IPS DF 6.9 (cell line): ENCODE measurements at places on chromosomes 4 and X.

GRCh38 chrX:21354725-21355124 lies 19.5 kb upstream of the CNKSR2 start:
- no peak for DNase-seq

DNA sequence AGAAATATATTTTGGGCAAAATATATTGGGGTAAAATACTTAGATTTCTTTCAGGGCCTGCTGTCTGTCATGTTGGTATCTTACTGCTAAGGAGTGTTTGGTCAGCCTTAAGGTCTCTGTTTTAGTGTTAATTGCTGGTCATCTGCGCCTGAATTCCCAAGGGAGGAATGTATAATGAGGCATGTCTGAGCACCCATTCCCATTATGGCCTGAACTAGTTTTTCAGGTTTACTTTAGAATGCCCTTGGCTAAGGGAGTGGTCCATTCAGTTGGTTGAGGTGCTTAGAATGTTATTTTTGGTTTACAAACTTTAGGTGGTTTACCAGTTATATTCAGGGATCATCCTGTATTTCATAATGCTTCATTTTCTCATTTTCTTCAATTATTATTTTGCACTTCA lies 125.9 kb downstream of the CFAP299 start:
- no peak for DNase-seq

DNA sequence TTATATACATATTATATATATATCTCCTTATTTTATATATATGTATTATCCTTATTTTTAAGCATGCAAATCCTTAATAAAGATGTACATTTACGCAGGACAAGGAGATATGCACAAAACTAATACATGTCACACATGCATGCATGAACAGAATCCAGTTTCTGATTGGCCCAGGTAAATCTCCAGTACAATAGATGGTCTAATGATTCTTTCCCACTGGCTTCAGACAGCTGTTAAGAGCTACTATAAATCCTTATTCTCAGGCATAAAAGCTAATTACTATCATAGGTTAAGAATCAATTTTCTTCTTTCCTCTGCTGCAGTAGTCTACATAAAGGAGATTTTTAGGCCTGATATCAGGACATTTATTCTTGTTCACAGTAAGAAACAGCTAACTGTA lies 689.8 kb downstream of the KCTD8 start:
- no peak for DNase-seq

- DNase-seq, result no peak
Observed at GRCh38 chr4:125334926-125335325, 20.2 kb downstream of the FAT4 start.

GRCh38 chrX:40083979-40084359 lies 13.8 kb downstream of the BCOR start:
- no peak for DNase-seq

DNA sequence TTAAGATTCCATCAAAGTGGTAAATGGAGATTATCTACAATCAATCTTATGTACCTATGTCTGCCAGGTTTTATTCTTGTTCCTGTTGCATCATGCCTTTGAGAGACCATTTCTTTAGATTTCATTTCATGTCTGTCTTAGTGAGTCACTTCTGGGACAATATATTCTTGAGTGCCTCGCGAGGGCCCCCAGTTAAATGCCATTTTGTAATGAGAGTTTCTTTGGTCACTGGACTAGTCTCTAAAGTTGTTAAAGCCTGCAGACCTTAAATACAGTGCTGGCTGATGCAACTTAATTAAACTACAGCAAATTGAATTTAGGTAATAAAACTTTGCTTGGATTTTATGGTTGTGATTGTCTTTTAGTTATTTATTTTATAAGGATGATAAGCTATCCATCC lies 87.2 kb upstream of the PITX2 start:
- DNase-seq, result no peak

DNA sequence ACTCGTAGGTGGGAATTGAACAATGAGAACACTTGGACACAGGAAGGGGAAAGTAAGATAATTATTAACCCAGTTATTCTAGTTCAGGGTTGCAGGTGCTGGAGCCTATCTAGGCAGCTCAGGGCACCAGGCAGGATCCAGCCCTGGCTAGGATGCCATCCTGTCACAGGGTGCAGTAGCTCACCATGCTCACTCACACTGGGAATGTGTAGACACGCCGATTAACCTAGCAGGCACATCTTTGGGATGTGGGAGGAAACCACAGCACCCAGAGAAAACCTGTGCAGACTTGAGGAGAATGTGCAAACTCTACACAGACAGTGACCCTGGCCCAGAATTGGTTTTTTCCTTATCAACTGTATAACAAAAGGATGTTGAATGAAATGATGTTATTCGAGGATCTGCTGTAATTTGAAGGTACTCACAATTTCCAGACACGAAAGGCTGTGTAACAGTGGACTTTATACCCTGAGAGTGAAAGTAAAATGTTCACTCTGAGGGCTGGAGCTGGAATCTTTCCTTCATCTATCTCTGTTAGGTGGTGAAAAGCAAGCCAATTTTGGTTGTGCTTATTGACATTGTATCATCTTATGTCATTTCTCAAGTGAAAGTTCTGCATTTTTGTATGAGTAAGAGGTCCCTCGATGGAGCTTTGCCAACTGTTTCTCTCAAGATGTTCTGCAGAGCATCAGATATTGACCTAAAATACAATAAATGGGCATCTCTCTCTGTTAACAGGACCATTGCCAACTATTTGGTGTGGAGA lies 78.8 kb downstream of the PHEX start:
- DNase-seq, result no peak

- no peak for DNase-seq
Observed at GRCh38 chrX:118652717-118653116, 74.7 kb upstream of the IL13RA1 start.

DNA sequence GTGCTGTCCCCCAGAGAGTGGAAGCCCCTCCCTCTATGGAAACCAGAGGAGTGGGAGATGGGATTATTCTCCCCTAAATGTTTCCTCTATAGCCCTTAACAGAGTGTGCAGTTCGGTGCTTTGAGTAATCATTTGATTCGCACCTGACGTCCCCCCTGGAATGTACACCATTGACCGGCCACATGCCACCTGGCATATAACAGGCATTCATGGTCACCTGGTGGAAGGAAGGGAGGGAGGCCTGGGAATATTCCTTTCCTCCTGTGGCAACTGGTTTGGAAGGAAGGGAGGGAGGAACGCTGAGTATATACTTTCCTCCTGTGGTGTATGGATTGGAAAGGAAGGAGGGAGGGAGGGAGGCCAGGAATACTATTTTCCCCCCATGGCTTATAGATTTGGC lies 77.2 kb downstream of the CRMP1 start:
- no peak for DNase-seq

DNA sequence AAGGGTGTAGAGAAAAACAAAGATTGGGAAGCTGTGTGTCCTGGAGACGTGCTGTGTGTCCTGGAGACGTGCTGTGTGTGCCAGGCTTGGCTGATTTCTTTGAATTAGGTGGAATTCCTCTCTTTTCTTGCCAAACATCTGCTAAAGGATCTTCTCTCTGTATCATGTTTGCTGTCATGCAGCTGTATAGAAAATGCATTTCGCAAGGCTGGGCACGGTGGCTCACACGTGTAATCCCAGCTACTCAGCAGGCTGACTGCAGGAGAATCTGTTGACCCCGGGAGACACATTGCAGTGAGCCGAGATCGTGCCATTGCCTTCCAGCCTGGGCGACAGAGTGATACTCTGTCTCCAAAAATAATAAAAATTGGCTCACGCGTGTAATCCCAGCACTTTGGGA lies 187.0 kb downstream of the CRLF2 start:
- DNase-seq, result no peak

DNA sequence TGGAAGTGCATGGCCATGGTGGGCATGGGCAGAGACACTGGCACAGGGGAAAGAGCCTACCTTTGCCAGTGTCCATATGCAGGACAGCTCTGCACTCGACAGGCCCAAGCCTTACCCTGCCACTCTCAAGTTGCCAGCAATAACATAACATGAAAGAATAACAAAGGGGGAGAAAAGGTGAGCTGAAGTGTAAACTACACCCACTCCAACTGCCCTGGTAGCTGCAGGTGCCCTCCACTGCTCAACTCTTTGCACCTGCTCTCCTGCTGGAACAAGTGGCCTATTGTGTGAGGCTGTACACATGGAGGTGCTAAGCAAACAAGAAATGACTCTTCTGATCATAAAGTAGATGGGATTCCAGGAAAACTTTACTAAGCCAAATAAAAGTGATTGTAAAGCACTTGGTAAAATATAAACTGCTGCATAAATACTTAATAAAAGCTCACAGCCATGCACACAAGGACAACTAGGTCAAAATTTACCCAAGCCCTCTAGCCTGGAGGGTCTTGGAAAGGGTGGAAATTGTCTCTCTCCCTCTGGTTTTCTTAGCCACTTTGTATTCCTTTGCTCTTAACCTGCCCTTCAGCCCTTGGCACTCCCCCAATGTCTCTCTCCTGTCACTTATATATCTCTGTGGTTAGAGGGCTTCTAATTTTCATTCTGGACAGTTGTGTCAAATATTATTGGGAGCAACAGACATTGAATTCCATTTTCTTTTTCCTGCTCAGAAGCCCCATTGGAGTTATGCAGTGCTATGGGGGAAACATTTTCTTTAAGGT lies 261.2 kb upstream of the GPC4 start:
- no peak for DNase-seq

DNA sequence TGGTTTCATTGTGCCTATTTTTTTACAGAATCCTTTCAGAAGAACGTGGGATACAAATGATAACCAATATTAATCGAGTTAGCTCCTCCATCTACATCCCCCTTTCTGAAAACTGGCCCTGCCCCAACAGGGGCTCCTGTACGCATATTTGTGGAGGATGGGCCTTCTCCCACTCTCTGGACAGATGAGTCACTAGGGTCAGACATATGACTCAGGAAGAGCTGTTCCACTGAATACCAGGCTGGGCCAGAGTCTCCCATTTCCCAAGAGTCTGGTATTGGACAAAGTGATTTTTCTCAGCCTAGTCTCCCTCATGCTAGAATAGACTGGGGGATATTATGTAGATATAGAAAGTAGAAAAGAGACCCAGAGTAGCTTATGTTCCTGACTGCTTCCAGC lies 142.4 kb downstream of the TSPAN5 start:
- DNase-seq, result no peak

- DNase-seq, result no peak
Observed at GRCh38 chr4:80732010-80732409, 298.5 kb upstream of the BMP3 start.

DNA sequence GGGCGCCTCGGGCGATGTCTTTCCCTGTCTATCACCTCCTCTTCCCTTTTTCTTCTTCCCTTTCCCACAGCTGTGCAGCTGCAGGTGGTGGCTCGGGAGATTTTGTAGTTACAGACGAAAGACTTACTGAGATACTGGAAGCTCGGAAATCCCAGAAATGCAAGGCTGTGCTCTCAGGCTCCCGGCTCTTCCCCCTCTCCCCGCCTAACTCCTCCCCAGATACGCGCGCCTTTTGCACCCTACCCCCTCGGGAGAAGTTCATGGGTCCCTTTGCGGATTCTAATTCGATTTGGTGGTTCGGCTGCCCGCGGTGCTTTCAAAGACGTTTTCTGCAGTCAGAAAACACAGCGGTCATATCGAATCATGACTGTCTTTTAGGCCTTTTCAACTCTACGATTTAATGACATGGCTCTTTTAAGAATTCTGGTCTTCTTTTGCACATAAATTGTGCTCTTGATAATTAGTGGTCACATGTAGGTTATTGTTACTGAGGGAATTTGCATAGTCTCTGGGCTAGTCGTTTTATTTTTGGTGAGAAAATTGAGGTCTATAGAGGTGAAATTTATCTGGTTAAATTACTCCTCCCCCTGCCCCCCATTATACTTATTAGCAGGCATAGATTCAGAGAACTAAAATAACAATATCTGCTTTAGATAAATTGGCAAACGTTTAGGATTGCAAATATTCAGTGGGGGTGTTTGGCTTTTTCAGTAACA lies 1.6 kb downstream of the SEPTIN11 start:
- DNase-seq, result no peak

- no peak for DNase-seq
Observed at GRCh38 chrX:14899607-14900006, 26.4 kb downstream of the MOSPD2 start.

DNA sequence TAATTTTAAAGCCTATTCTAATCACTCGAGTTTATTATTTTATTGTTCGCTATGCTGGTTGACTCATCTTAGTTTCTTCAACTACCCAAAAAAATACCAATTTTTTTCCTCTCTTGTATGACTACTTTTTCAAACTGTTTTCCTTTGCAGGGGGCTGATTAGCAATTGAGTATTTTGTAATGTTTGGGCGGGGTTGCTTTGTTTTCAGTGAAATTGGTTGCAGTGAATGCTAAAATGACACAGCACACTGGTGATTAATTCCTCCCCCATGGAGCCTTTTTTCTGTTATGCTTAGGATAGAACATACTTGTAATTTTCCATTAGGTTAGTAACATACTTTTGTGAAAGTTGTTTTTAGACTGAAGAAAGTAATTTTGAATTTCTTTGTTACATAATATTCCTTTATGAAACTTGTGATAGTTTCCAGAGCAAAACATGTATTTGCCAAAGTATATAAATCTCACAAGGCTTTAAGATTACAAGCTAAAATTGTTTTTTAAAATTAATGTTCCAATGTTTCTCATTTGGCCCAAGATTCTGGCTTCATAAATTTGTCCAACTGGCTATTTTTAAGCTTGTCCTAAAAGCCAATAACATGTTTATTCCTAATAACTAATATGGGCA lies 120.4 kb downstream of the CHIC1 start:
- DNase-seq, result no peak

DNA sequence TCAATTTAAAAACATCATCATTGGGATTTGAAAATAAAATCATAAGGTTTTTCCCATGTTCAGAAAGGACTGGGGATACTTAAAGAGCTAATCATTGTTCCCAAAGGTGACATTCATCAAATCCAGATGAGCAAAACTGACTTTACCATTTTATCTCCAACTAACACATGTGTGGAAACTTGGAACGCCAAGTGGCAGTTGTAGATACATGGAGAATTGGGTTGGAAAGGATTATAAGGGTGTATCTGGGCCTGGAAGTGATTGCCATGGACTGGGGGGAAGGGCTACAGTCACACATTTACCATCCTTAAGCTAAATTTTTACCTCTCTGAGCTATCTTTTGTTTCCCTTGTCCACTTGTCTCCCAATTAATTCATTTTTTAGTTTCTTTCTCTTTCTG lies 203.4 kb downstream of the SLC39A8 start:
- no peak for DNase-seq

DNA sequence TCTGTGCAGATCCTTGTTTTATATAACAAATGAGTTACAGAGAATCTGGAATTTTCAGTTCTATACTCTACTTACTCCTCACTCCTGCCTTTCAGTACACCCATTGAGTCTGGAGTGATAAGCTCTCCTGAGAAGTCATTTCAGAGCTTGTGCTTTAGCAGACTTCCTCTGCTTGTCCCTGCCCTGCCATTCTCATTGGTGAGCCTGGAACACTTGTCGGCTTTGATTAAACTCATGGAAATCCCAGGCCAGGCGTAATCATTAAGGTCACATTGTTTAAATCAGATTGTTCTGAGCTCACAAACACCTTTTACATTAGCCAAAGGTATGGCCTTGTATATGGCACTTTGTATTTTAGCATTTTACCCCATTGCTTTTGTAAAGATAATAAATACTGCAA lies 102.7 kb downstream of the CNKSR2 start:
- DNase-seq, result no peak

- DNase-seq, result no peak
Observed at GRCh38 chr4:44916411-44916810, 190.1 kb upstream of the GNPDA2 start.

GRCh38 chrX:100409610-100410590 lies at the start of gene PCDH19:
Gene PCDH19, minus strand, starts transcription at chrX:100410273. Its CDS starts 1,676 bp downstream, at chrX:100408597.
- DNase-seq, result no peak
